Large intestine (tissue), 12 donors: ENCODE measurements at places on chromosomes 2 and 18. TPM values are rescaled to one million over a fixed set of nuclear protein-coding genes. Genes with fewer than 3 reads are reported as not detected.

- no peaks in the 10 kb centered on the region for H3K4me1 ChIP-seq
- H3K27me3 ChIP-seq, result peaks cover 43% of the 10 kb centered on the region
- no peak overlapping the region for H3K27ac ChIP-seq
- no peak for DNase-seq
- no peaks in the 10 kb centered on the region for H3K36me3 ChIP-seq
Observed at GRCh38 chr2:172113617-172114016, 10.9 kb upstream of the DLX2 start.

RGPD3 gene
- 0.24 TPM for polyA plus RNA-seq

- H3K27me3 ChIP-seq, result no peaks in the 10 kb centered on the region
- no peak overlapping the region for H3K27ac ChIP-seq
- no peak for DNase-seq
Observed at GRCh38 chr18:10939822-10940221, 209.5 kb downstream of the PIEZO2 start.

GRCh38 chr2:88697370-88698026 is 6.0 kb downstream of the RPIA start:
- H3K4me3 ChIP-seq, result no peak overlapping the region
- peaks cover 18% of the 10 kb centered on the region for H3K36me3 ChIP-seq
- H3K4me1 ChIP-seq, result peaks cover 30% of the 10 kb centered on the region
- H3K27me3 ChIP-seq, result no peaks in the 10 kb centered on the region
- peak; percentile 70 for DNase-seq

- H3K4me3 ChIP-seq, result no peak overlapping the region
- peaks cover 9% of the 10 kb centered on the region for H3K36me3 ChIP-seq
- no peaks in the 10 kb centered on the region for H3K27me3 ChIP-seq
- no peak for DNase-seq
Observed at GRCh38 chr2:186523791-186524190, 37.7 kb downstream of the ZC3H15 start.

GRCh38 chr2:212712466-212712865 is 173.9 kb upstream of the ERBB4 start:
- no peaks in the 10 kb centered on the region for H3K36me3 ChIP-seq
- H3K27me3 ChIP-seq, result no peaks in the 10 kb centered on the region
- DNase-seq, result no peak
- H3K27ac ChIP-seq, result no peak overlapping the region
- H3K4me1 ChIP-seq, result no peaks in the 10 kb centered on the region

DNA sequence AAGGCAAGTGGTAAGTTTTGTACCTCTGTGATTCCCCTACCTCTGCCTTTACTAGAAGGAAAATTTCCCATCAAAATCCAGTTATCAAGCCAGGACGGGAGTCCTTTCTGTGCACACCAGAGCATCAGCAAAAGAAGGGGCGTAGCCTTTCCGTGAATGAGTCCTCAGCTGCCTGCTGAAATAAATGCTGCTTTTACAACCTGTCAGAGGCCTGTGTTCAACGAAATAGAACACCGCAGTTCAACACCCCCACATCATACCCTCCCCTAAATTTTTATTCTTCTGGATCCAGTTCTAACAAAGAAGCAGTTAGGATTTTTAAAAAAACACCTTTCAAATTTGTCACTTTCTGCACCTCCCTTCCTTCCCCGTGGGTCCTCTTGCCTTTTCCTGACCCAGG is 135.8 kb downstream of the SETBP1 start:
- no peaks in the 10 kb centered on the region for H3K27me3 ChIP-seq
- H3K4me3 ChIP-seq, result no peak overlapping the region
- H3K36me3 ChIP-seq, result no peaks in the 10 kb centered on the region
- H3K4me1 ChIP-seq, result peaks cover 5% of the 10 kb centered on the region
- no peak for DNase-seq

DNA sequence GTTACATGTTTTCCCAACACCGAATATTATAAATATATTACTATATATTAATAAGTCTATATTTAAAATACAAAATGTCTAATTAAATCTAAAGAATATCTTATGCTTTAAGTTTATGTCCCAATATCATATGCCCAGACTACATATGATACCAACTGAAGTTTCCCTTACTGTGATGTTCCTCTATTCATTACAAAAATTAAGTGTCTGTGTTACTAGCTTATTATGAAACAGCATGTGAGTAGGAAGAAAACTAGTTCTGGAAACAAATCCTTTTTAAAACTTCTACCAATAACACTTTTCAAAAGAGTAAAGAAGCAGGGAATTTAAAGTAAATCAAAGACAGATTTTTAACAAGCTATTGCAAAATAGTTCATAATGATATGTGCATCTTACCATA is 17.8 kb downstream of the HNRNPLL start:
- no peak for DNase-seq
- no peak overlapping the region for H3K27ac ChIP-seq
- H3K36me3 ChIP-seq, result peaks cover 31% of the 10 kb centered on the region
- no peak overlapping the region for H3K4me3 ChIP-seq
- H3K4me1 ChIP-seq, result no peaks in the 10 kb centered on the region

DNA sequence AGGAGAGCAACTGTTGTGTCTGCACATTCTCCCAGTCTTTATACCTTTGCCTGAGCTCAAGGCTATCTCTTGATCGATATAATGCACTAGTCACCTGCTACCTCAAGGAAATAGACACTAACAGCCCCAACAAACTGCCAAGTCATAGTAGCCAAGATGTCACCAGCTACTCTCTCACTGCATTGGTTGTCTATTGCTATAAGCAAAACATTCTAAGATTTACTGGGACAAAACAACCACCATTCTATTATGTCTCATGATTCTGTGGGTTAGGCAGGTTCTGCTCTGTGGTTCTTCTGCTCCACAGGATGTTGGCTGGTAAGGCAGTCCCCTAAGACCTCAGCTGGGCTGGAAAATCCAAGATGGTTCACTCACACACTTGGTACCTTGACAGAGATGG is 28.5 kb upstream of the MLPH start:
- H3K36me3 ChIP-seq, result no peaks in the 10 kb centered on the region
- no peaks in the 10 kb centered on the region for H3K4me1 ChIP-seq
- no peak for DNase-seq

FIGN gene
- 1.3 TPM for polyA plus RNA-seq

DNA sequence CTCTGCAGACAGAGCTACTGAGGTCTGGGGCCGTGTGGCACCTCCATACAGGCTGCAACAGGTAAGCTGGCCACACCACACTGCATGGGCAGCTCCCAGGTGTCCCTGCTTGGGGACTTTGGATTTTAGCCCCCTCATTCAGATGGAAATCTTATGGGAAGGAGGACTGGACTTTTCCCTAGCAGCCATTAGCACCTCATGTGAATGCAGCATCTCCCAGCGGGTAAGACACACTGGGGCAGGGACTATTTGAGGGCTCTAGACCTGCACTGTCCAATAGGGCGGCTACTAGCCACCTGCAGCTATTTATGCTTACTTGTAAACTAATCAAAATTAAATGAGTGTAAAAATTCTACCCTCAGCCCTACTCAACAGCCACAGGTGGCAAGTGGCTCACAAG is 34.2 kb upstream of the GLI2 start:
- H3K4me3 ChIP-seq, result no peak overlapping the region
- H3K4me1 ChIP-seq, result peaks cover 3% of the 10 kb centered on the region
- peaks cover 10% of the 10 kb centered on the region for H3K27me3 ChIP-seq
- no peaks in the 10 kb centered on the region for H3K36me3 ChIP-seq
- H3K27ac ChIP-seq, result no peak overlapping the region
- no peak for DNase-seq

DNA sequence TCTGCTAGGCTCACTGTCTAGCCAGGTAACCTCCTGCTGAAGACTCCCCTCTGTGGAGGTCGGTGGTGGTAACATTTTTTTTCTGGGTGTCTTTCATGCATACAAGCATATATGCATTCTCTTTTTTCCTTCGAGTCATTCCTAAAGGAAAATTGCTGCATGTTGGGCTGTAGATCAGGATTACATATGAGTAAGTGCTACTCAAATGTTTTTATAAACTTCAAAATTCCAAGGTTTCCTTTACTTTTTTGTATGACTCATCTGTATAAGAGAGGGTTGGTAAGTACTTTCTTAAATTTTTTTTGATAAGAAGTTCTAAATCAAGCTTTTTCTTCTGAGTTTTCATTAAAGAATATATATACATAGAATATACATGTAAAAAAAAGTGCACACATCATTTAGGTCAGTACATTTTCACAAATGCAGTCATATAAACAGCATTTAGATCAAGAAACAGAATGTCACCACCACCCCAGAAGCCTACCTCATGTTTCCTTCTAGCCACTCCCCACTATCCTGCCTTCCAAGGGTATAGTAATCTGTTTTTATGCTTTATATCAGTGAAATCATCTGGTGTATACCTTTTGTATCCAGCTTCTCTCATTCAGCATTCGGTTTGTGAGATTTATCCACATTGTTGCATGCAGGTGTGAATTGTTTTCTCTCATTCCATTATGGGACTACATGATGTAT is 128.0 kb upstream of the MAP3K20 start:
- H3K36me3 ChIP-seq, result no peaks in the 10 kb centered on the region
- H3K4me1 ChIP-seq, result no peaks in the 10 kb centered on the region
- no peak for DNase-seq
- no peak overlapping the region for H3K4me3 ChIP-seq
- H3K27ac ChIP-seq, result no peak overlapping the region

DNA sequence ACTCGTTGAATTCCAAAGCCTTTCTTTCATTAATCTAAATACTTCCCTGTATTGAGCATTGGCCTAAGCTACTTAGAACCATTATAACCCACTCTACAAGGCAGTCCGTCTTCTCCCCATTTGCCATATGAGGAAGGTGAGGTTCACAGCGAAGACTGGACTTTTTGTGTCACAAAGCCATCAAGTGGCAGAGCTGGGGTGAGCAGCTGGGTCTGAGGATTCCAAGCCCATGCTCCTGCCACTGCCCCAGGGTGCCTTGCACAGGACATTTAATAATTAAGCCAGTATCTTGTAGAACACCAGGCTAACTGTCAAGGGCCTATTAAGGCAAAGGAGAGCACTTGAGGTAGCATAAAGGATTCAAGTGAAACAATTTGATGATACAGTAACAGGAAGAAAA is 68.8 kb upstream of the ZNF397 start:
- H3K27ac ChIP-seq, result peak overlapping the region; percentile 53
- H3K27me3 ChIP-seq, result no peaks in the 10 kb centered on the region
- no peak overlapping the region for H3K4me3 ChIP-seq
- no peaks in the 10 kb centered on the region for H3K36me3 ChIP-seq

GRCh38 chr2:107376909-107377308 is 449.8 kb upstream of the RGPD4 start:
- no peaks in the 10 kb centered on the region for H3K36me3 ChIP-seq
- H3K4me3 ChIP-seq, result no peak overlapping the region

DNA sequence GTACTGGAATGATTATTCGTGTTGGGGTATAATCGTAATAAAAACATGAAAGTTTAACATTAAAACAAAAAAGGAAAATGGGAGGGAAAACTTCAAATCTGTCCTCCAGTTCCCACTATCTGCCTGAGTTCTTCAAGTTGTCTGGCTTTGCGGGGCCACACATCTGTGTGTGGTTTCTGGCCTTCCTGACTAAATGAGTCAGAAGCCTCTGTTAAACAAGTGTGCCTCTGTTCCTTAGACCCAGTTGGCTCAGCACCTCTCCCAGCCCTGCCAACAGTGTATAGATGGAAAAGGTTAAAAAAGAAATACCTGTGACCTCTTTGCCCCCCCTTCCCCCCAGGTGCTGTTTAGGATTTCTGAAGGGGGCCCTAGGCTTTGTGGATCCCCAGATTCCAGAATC is 30.2 kb downstream of the XDH start:
- H3K4me3 ChIP-seq, result no peak overlapping the region
- peaks cover 76% of the 10 kb centered on the region for H3K36me3 ChIP-seq
- H3K27ac ChIP-seq, result no peak overlapping the region
- H3K27me3 ChIP-seq, result no peaks in the 10 kb centered on the region

IHH gene
- 68.4 TPM for polyA plus RNA-seq

DNA sequence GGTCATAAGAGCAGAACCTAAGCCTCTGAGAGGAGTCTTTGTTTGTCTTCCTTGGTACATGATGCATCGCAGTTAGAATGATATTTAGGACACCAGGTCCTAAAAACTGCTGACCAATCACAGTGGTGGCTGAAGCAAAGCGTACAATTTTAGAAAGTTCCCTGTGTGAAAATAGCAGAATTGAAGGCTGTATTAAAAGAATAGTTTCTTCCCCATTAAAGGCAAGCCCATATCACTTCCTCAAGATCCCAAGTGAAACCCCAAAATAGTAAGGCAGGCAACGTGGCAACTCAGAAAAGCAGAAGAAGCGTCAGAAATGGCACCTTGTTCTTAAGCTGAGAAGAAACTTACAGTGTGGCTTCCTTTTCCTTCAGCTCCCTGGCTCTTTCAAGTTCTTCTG is 154.8 kb upstream of the PGAP1 start:
- no peak for DNase-seq
- no peaks in the 10 kb centered on the region for H3K36me3 ChIP-seq
- H3K4me1 ChIP-seq, result no peaks in the 10 kb centered on the region
- H3K27ac ChIP-seq, result no peak overlapping the region

FBLN7 gene
- 1.7 TPM for polyA plus RNA-seq

DNA sequence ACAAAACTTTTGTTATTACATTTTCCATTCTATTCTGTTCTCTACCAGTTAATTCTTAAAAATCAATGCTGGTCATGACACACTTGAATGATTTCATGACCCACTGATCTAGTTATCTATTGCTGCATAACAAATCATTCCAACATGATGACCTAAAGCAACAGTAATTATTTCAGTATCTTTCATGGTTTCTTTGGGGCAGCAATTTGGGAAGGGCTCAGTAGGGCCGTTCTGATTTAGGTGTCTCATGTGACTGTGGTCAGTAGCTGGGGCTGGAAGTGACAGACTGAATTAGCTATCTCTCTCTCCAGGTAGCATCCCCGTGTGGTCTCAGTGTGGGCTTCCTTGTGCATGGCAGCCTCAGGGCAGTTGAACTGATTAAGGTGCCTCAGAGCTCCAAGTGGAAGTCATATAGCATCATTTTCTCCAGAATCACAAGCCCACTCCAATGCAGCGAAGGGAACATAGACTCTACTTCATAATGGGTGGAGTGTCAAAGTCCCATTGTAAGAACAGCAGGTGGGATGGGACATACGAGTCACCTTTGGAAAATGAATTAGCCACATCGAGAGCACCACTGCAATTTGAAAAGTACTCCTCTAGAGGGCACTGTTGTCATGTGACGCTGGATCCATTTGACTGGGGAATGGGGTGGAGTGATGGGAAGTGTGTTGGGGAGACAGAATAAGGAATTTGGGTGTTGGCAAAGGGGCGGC is 39.1 kb upstream of the FAM136A start:
- H3K36me3 ChIP-seq, result no peaks in the 10 kb centered on the region
- H3K4me1 ChIP-seq, result no peaks in the 10 kb centered on the region
- H3K27me3 ChIP-seq, result peaks cover 9% of the 10 kb centered on the region
- no peak overlapping the region for H3K27ac ChIP-seq

DNA sequence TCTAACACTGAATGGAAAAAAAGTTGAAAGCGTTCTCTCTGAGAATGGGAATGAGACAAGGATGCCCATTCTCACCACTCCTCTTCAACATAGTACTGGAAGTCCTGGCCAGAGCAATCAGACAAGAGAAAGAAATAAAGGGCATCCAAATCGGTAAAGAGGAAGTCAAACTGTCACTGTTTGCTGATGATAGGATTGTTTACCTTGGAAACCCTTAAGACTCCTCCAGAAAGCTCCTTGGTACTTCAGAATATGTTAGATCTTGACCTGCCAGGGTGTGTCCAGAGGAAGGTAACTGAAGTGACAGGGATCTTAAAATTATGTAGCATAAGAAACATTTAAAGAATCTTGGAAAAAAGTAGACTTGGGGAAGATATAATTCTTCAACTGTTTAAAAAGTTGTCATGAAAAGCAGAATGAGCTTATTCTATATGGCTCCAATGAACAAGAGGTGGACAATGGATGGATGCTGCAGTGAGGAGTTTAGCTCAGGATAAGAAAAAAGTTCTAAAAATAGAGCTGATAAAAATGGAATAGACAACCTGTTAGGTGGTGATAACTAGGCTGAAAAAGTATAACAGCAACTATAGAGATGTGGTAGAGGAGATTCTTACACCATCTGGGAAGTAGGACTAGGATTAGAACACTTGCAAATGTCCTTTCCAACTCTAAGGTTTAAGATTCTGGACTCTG is 16.8 kb upstream of the SULT1C4 start:
- H3K4me3 ChIP-seq, result no peak overlapping the region
- no peaks in the 10 kb centered on the region for H3K4me1 ChIP-seq
- no peak for DNase-seq
- H3K27ac ChIP-seq, result no peak overlapping the region
